ENCODE measurements at places on chromosomes 3 and 15.

DNA sequence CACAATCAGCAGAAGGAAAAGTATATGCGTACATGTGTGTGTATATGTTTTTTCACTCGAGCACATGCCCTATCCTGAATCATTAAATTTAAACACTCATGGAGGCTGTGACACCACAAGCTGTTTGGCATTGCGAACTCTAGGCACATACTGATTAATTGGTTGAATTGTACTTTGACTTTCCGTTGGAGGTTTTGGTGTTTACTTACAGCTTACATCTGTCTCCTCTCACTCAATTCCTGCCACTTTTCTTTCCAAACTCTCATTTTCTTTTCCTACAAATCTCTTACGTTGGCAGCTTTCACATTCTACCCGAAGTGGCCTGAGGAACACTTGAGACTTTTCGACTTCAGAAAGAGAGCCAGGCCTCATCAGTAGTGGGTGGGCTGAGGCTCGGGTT, 434.1 kb upstream of the SEMA6D start:
- no peak for DNase-seq

DNA sequence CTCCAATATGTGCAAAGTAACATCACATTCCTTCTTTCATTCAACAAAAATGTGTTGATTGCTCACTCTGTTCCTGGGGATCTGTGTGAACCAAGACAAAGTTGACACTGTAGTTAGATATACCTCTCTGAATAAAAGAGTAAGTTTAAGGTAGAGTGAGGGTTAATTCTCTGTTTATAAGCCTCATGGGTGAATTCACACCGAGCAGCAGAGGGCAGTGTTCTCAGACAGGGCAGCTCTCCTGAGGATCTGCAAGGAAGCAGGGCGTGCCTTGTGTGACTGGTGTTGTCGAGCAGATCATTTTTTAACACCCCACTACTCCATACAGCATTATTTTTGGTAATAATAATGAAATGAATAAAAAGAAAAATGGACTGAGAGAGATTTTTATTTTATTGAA, 34.4 kb downstream of the PAQR9 start:
- DNase-seq = peak; percentile 39

GRCh38 chr3:3801494-3801841, 2.2 kb downstream of the LRRN1 start:
- no peak for DNase-seq

GRCh38 chr15:92877416-92877815, 22.7 kb upstream of the CHD2 start:
- no peak for DNase-seq

DNA sequence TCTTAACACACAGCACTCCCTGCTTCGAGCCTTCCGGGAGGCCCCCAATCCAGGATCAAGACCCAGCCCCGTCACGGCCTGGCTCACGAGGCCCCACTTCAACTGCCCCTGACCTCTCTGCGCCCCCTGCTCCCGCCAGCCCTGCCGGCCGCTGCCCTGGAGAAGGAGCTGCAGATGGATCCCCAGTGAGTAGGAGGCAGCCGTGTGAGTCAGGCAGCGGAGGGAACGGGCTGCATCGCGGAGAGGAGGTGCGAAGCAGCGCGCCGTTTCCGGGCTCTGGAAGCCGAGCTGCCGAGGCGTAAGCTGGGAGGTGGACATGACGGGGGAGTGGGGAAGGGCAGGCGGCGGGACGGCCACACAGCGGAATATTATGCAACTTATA, 133.4 kb downstream of the TPRA1 start:
- DNase-seq = no peak

GRCh38 chr3:197007296-197007940, 22.2 kb downstream of the MELTF start:
- no peak for DNase-seq

DNA sequence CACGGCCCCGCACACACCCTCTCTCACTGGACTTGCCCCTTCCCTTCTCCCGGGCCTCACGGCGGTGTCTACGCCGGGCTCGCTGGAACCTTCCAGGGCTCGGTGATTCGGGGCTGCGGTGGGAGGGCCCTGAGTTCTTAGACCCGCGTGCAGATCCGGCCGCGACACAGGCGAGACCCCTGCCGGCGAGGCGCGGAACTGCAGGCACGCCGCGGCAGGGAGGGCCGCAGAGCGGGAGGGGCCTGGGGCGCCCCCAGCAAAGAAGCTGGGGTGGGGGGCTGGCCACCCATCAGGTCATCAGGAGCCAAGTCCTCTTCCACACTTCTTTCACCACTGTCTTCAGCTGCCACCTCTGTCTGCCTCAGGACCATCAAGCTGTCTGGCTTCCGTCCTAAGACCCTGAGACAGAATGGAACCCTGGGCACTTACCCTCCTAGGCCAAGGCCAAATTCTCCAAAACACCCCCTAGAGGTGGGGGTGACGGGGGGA, 164.5 kb downstream of the XXYLT1 start:
- DNase-seq = no peak

DNA sequence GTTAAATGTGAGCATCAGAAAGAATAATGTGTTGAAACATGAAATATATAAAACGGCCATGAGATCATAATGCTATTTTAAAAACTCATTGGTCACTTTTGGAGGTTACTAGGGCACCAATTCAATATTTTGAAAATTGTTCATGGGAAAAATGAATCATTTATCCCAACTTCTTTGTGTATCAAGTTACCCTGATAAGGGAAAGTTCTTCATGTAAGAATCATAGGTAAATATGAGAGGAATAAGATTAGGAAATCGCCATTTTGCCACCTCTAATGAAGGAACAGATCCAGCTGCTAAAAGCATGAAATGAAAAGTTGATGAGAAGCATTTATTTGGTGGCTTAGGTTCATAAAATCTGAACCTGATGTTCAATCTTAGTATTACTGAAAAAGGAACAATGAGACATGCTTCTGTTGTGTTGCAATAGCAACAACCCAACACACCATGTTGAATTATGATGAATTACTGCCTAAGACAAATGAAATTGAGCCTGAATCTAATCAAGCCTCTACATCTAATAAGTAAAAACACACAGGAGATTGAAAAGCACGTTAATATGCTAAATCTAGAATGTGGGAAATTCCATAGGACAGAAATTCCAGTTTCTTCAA, 32.5 kb downstream of the ABHD5 start:
- no peak for DNase-seq

DNA sequence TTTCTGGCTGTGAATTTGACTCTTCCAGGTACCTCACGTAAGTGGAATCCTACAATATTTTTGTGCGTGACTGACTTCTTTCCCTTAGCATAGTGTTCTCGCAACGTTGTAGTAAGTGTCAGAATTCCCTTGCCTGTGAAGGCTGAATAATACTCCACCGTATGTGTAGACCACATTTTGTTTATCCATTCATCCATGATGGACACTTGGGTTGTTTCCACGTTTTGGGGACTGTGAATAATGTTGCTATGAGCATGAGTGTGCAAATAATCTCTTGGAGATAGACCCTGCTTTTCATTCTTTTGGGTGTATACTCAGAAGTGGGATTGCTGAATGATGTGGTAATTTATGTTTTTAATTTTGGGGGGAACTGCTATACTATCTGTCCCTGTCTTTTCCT, 82.2 kb downstream of the APBA2 start:
- DNase-seq = no peak

DNA sequence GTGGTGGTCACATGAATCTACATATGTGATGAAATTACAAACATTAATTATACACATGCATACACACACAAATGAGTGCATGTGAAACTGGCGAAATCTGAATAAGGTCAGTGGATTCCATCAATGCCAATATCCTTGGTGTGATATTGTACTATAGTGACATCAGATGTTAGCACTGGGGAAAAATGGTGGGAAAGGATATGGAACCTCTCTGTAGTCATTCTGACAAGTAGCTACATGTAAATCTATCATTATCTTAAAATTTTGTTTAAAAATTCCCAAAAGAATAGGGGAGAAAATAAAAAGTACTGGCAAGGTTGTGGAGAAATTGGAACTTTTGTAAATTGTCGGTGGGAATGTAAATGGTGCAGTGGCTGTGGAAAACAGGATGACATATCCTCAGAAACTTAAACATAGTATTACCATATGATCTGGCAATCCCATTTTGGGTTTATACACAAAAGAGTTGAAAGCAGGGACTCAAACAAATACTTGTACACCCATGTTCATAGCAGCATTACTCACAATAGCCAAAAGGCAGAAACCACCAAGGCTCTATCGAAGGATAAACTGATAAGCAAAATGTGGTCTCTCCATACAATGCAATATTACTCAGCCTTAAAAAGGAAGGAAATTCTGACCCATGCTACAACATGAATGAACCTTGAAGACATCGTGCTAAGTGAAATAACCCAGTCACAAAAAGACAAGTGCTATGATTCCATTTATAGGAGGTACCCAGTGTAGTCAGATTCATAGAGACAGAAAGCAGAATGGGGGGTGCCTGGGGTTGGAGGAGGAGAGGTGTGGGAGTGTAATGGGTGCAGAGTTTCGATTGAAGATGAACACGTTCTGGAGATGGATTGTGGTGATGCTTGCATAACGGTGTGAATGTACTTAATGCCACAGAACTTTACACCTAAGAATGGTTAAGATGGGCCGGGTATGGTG, 25.3 kb upstream of the HRH1 start:
- DNase-seq = no peak

GRCh38 chr3:101262393-101263240, 57.8 kb downstream of the IMPG2 start:
- no peak for DNase-seq

DNA sequence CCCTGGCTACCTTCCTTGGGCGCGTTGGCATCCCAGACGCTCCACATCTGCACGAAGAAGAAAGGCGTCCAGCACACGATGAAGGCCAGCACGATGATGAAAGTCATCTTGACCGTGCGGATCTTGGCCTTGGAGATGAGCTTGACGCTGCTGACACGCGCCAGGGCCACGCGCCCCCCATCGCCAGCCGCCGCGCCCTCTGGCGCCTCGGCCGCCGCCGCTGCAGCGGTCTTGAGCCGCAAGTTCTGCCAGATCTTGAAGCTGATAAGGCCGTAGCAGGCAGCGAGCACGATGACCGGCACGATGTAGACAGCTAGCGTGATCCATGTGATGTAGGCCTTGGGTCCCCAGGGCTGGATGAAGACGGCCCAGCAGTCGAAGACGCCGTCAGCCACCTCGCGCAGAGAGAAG, 2.2 kb downstream of the OXTR start:
- DNase-seq = no peak

All from SW 1271 (cell line).